Effector memory CD4-positive, alpha-beta T cell (primary cell): ENCODE measurements at places on chromosomes 3 and 15.

- no peak for DNase-seq
These were observed 32.0 kb upstream of the ZNF445 start for GRCh38 chr3:44509393-44509921.

GRCh38 chr3:131079086-131079485 is 52.4 kb downstream of the NEK11 start:
- DNase-seq, result no peak

- DNase-seq, result no peak
These were observed 16.8 kb downstream of the TMC3 start for GRCh38 chr15:81357180-81357686.

GRCh38 chr15:67240235-67241131 is 14.0 kb downstream of the AAGAB start:
- no peak for DNase-seq

GRCh38 chr3:155032918-155033317 is 47.2 kb upstream of the MME start:
- DNase-seq, result no peak

DNA sequence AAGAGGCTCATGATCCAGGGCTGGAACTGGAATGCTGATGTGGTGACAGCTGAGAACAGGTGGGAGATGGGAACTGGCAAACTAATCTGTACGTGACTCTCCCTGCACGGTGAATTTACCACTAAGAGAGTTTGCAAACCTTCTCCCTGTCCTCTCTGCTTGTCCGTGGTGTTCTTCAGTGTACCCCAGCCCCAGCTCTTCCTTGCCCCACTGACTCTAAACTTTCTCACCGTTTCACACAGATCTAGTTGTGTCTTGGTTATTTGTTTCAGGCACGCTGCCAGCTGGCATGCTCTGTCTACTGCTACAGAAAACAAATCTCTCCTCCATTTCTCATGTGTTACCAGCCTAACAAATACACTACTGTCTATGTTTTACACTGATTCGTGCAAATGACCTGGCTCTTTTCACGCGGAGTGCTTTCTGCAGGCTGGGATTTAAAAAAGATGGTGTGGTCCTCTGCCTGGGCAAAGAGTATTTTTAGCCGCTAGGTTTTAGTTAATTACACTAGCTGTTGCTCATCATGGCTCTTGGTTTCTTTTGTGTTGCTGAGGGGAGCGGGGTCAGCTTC is 192.7 kb upstream of the LRIG1 start:
- DNase-seq, result no peak

DNA sequence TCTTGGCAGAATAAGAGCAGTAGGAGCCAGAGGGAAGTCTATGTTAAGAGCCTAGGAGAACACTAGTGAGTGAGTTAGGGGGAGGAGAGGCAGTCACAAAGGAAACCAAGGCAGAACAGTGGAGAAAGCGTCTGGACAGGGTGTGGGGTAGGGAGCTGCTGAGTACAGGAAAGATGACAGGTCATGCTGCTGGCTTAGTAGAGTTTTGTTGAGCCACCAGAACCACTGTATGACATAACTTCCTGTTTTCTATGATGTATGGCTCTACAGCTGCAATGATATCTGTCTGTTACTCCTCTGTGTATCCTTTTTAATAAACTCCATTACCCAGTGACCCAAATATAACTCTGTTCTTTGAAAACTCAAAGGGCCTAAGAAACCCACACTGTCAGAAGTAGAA is 10.6 kb upstream of the STT3B start:
- DNase-seq, result peak; percentile 8

DNA sequence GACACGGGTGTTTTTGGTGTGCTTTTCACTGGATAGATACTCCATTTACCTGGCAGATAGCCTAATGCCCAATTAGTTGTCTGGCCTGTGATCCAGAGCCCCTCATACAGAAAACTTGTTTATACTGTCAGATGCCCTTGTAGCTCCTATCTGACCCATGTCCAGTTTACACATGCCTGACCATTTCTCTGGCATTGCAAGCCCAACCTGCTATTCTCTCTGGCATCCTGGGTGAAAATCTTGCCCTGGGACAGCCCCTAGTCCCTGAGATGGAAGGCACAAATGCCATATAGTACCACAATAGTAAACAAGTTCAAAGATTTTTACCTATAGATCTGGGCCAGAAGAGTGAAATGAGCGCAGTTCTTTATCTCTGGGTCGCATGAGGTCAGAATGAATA is 212.6 kb downstream of the ZBBX start:
- no peak for DNase-seq

DNA sequence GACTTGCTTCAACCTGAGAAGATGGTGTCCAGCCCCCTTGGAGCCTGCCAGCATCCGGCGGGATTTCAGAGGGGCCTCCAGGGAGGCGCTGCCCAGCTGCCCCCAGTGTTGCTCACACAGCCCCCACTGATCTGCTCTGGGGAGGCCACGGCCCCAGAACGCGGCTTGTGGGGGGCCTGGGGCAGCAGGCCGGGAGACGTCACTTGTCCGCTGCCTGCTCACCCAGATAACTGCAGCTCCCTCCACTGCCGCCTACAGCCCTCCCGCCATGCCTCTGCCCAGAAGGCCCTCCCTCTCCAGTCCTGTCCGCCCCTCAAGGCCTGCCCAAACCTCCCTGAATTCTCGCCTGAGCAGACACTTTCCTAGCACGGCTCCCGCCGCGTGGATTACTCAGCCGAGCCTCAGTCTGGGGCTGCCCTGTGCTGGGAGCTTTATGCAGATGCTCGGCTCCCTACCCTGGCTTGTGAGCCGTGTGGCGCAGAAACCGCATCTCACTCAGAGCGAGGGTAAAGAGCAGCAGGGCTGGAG is 17.2 kb upstream of the ADIPOQ start:
- no peak for DNase-seq
